ENCODE measurements at places on chromosomes 5 and 9. TPM values are rescaled to one million over a fixed set of nuclear protein-coding genes. Genes with fewer than 3 reads are reported as not detected.

The TNPO1 gene
- total RNA-seq, result 236 TPM

The CCL27 gene
- total RNA-seq, result not detected

The NRARP gene
- not detected for total RNA-seq

The MLANA gene
- total RNA-seq, result 0.20 TPM

The MEIKIN gene
- total RNA-seq, result not detected

The SLC45A2 gene
- total RNA-seq, result 0.20 TPM

The AGPAT2 gene
- total RNA-seq, result 39.7 TPM

The ABHD17B gene
- 14.0 TPM for total RNA-seq

The CCL28 gene
- 1.4 TPM for total RNA-seq

The PHF24 gene
- not detected for total RNA-seq

The SH3GL2 gene
- not detected for total RNA-seq

The IFNE gene
- total RNA-seq, result 10.6 TPM

The LHX3 gene
- total RNA-seq, result not detected

The SLC6A19 gene
- not detected for total RNA-seq

The PCDHGC5 gene
- 2.9 TPM for total RNA-seq

The SYNPO gene
- total RNA-seq, result 1.5 TPM

The SOX30 gene
- not detected for total RNA-seq

The PCDHA7 gene
- total RNA-seq, result 0.37 TPM

The PCSK5 gene
- total RNA-seq, result 9.8 TPM

The CNTRL gene
- 7.0 TPM for total RNA-seq

The FGF18 gene
- not detected for total RNA-seq

The DNAJB5 gene
- total RNA-seq, result 7.6 TPM

Data from subcutaneous preadipocyte (primary cell).